ENCODE measurements at places on chromosomes 2 and 18. TPM values are rescaled to one million over a fixed set of nuclear protein-coding genes. Genes with fewer than 3 reads are reported as not detected.

GRCh38 chr2:85319796-85320195 lies 8.0 kb downstream of the TGOLN2 start:
- DNase-seq = no peak

The CCDC141 gene
- total RNA-seq = 8.0 TPM

DNA sequence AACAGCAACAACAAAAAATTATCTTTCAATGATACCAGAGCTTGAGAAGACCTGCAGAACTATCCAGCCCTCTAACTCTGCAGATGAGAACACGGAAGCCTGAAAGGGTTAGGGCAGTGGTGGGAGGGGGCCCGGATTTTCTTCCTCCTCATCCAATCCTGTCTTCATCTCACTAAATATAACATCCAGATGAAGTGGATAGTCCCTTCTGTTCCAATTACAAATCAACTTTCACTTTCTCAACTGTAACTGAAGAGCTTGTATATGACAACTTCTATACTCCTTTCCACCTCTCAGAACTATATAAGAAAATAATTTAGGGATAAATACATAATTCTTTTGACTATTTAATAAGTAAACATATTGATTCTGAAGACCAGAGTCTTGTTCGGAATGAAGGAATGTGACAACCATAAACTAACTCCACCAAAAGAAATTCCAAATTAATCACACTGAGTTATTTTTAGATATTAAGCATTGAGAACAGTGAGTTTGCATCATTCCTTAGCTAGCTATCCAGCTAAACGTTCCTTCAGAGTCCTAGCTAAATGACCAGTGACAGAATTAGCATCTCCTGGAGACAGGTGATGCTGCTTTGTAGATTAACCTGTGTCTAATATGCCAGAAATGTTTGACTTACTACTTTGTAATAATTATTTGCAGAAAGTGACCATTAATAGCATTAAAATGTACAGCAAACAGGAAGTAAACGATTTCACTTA lies 32.7 kb downstream of the SFT2D3 start:
- no peak for DNase-seq

The UGT1A10 gene
- 0.23 TPM for total RNA-seq

GRCh38 chr2:146661473-146662096 lies 1183.2 kb upstream of the ACVR2A start:
- peak; percentile 76 for DNase-seq

The SLC16A14 gene
- 4.0 TPM for total RNA-seq

GRCh38 chr2:135030826-135031225 lies 16.4 kb downstream of the MAP3K19 start:
- peak; percentile 52 for DNase-seq

All from GM23338 (cell line).